NCI-H1436 treated with DMSO at 0.1 percent for 48 hours (cell line): ENCODE measurements at places on chromosomes 16 and 17.
A peak's percentile ranks its signal among the peaks of the same experiment; 100 is the strongest.

DNA sequence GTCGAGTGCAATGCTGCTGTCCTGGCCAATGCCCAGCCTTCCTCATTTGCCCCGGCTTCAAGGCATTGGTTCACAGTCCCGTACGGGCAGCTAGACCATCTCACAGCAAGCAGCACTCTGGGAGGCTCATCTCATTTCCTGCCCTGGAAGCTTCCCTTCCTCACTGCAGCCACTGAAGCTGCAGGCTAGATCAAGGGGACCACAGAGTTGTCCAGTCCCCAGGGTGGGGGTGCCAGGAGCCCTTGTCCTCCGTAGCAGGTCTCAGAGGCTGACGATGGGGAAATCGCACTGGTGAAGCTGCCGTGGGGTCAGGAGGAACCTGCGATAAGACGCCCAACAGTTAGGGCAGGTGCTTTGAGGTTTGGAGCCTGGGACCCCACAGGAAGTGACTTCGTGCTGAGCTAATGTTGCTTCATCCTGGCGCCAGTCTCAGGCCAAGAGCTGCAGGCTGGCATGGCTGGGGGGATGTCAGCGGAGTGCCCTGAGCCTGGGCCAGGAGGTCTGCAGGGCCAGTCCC lies at the start of gene SPNS3:
TSS of gene SPNS3 (plus strand) at position 426 of the 517 bp plus-strand sequence. CDS start at position 454, 28 bp downstream.
- no peak for DNase-seq

DNA sequence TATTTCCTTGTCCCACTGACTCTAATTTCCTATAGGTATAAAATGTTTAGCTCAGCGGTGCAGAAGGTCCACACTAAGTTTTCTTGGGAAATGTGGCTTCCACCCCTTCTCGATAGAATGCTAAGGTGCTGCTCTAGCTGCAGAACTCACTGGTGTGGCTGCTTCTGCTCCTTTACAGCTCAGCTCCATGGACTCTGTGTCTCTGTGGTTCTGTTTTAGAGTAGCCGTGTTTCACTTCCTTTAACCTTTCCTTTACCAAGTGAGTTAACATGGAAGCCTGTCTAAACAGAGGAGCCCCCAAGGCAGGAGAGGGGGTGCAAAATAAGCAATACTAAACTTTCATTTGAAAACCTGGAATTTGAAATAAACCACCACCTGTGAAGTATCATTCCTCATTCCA lies 65.3 kb downstream of the SPECC1 start:
- no peak for DNase-seq

- no peak for DNase-seq
Observed at GRCh38 chr17:13725288-13725990, 123.7 kb upstream of the HS3ST3A1 start.

GRCh38 chr17:58513965-58514769 lies at the start of gene MTMR4:
MTMR4 (minus strand) TSS chr17:58514638; CDS start chr17:58514407, 231 bp downstream.
- peak; percentile 80 for DNase-seq

- no peak for DNase-seq
Observed at GRCh38 chr16:74202009-74202408, 94.6 kb upstream of the PSMD7 start.

GRCh38 chr17:80802626-80803450 lies 188.8 kb upstream of the CHMP6 start:
- no peak for DNase-seq

GRCh38 chr17:57589151-57590034 lies 155.7 kb downstream of the CCDC182 start:
- no peak for DNase-seq

DNA sequence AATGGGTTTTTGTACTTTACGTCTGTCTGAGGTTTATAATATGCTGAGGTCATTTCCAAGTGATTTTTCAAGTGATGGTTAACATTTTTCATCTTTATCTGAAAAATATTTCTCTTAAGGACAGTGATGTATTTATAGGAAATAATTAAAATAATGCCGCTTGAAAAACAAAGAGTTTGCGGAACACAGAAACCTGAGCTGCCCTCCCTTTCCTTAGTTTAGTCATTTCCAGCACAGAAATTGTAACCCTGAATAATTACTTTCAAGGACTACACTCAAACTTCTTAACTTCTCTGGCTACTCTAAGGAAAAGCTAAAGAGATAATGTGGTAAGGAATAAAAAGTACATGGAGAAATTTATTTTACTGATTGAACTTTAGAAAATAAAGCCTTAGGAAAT lies 54.6 kb downstream of the MRTFB start:
- DNase-seq, result no peak

- no peak for DNase-seq
Observed at GRCh38 chr16:50591209-50591608, 43.0 kb downstream of the NKD1 start.

GRCh38 chr16:14329727-14330350 lies 258.7 kb downstream of the MRTFB start:
- DNase-seq, result no peak

GRCh38 chr17:29172589-29172988 lies 7.6 kb downstream of the MYO18A start:
- DNase-seq, result no peak

DNA sequence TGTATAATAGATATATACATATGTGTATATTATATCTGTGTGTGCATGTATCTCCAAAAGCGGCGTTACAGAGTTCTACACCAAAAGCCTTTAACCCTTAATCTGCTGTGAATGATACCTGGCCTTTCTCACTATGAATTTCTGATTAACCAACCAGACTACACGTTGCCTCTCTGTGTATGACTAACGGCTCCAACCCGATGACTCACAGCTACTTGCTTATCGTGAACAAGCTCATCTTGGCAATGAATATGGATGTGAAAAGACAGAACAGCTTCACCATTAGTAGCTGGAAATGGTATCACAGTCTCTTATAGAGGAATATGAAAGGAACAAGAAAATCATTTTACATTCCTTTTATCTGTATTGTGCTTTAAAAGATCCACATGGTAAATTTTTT lies 23.8 kb upstream of the ARHGAP44 start:
- DNase-seq, result no peak

- DNase-seq, result no peak
Observed at GRCh38 chr17:33482636-33483035, 189.5 kb upstream of the ASIC2 start.

DNA sequence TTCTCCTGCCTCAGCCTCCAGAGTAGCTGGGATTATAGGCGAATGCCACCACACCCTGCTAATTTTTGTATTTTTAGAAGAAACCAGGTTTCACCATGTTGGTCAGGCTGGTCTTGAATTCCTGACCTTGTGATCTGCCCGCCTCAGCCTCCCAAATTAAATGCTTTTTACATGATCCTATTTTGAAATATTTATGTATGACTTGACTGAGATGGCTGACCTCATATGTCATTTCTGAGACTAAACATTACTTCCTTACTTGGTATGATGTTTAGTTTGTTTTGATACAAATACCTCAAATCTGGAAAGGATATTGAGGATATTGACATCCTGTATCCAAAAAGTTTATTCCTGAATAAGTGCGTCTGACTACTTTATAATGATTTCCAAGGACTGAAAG lies 11.9 kb downstream of the CALCOCO2 start:
- no peak for DNase-seq

GRCh38 chr16:82660075-82660645 lies 33.4 kb downstream of the CDH13 start:
- no peak for DNase-seq

GRCh38 chr17:72587773-72588511 lies 467.1 kb downstream of the SOX9 start:
- no peak for DNase-seq

DNA sequence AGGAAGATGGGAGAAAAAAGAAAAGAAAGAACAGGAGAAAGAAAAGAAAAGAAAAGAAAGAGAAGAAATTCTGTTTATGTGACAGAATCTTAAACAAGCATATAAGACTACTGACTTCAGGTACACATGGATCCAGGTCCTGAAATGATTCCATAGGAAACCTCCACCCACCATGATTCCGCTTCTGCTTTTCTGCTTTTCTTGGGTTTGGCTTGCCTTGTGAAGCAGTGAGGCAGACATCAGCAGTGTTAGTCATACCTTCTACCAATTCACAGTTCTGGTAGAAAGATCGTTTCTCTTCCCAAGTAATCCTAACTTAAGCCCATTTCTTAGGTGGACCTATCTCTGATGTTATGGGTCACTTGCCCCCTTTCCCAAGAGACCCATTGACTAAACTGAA lies 660.1 kb upstream of the RBFOX1 start:
- no peak for DNase-seq

DNA sequence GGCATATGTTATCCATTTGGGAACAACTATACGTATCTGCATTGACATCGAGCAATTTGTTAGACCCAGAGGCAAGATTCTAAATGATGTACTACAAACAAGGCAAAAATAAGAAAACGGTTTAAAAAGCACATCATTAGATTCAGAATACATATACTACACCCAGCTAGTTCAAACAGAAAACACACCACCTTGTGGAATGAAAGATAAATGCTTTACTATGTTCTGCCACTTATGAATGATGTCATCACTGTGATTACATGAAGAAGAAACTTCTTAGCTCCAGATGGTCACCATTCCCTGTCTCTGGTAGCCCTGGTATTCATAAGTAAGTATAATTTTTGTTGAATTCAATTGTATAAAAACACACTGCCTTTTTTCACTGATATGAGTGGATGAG lies 7.8 kb downstream of the NACA2 start:
- no peak for DNase-seq

GRCh38 chr16:89936508-89936907 lies 12.0 kb upstream of the DEF8 start:
- DNase-seq, result no peak

DNA sequence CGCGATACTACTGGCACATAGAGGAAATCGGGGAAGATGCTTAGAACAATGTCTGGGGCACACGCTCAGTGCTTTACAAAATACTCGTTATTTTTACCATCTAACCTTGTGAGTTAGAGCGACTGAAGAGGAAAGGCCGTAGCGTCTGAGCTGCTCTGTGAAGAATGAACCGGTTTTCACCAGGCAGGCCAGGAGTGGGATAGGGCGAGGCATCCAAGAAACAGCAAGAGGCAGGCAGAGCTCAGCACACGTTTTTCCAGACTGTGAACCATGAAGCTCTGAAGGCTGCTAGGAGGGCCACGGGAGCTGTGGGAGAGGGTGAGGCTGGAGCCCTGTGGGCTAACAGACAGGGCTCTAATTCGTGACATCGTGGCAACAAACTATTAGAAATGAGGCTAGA lies 95.5 kb downstream of the MRM3 start:
- DNase-seq, result no peak

DNA sequence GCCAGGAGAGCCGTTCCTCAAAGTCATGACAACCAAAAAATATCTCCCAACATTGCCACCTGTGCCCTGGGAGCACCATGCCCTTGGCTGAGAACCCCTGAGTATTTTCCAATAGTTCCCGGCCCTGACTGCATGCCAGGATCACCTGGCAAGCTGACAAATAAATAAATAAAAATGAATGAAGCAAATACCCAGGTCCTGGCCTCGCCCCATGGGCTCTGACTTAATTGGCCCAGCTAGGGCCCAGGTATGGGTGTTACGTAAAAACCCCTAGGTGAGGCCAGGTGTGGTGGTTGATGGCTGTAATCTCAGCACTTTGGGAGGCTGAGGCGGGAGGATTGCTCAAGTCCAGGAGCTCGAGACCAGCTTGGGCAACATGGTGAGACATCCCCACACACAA lies 2.7 kb upstream of the C16orf74 start:
- DNase-seq, result no peak

GRCh38 chr17:28327709-28328108 lies 7.6 kb downstream of the IFT20 start:
- no peak for DNase-seq

DNA sequence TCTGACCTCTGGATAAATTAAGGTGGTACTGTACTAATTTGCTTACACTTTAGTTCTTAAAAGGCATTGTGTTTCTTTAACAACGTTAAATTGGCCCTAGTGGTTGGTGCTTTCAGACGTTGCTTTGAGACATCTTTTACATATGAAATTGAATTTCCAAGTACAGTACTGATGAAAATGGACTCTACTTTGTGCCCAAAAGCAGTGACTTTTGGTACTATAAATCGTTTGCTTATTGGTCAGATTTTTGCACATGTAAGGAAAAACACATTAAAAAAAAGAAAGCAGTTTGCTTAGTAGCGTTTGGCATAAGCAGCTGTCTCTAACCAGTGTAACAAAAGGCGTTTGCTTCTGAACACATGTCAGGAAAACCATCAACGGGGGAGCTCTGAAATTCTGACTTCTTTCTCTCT lies 139.6 kb downstream of the CDK5R1 start:
- DNase-seq, result peak; percentile 91

GRCh38 chr17:27631897-27632725 lies 1.1 kb downstream of the LGALS9 start:
- DNase-seq, result no peak

DNA sequence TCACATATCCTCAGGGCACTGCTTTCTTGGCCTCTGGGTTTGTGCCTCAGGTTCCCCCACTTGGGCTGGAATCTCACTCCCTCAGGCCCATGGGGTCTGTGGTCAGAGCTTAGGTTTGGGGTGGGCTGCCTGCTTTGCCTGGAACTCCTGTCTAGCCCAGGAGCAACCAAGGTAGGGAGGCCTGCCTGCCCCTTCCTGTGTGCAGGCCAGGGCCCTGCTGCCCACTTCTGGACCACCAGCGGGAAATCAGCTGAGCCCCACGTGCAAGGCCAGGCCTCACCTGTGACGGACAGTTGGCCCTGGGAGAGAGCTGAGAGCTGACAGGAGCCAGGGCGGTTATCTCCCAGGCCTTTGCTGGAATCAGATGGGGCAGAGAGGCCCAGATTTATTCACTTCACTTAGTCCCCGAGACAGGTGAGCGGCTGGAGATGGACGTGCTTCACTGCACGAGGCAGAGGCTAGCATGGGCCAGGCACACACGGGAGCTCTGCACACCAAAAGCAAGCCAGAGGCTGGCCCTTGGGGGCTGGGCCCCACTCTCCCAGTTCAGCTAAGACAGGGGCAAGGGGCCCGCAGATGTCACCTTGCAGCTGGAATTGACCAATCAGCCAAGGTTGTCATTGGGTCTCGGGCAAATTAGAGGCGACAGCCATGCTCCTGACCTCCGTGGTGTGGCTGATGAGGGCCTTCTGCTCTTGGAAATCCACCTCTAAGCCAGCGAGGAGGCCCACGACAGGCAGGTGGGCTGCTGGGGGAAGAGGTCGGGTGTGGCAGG lies 49.9 kb upstream of the DOC2B start:
- no peak for DNase-seq

- DNase-seq, result no peak
Observed at GRCh38 chr16:49414671-49415070, 41.1 kb downstream of the C16orf78 start.
